Stimulated activated CD4-positive, alpha-beta T cell treated with anti-CD3 and anti-CD28 coated beads, Interleukin-4, amount 100 ng/mL, for 48 hours (primary cell): ENCODE measurements at places on chromosomes 5 and 9.

GRCh38 chr5:10424124-10424731 is 17.5 kb upstream of the ROPN1L start:
- no peak for DNase-seq

- no peak for DNase-seq
Observed at GRCh38 chr9:134683714-134684374, 42.2 kb downstream of the COL5A1 start.

GRCh38 chr5:32115985-32116384 is 58.1 kb downstream of the GOLPH3 start:
- no peak for DNase-seq

DNA sequence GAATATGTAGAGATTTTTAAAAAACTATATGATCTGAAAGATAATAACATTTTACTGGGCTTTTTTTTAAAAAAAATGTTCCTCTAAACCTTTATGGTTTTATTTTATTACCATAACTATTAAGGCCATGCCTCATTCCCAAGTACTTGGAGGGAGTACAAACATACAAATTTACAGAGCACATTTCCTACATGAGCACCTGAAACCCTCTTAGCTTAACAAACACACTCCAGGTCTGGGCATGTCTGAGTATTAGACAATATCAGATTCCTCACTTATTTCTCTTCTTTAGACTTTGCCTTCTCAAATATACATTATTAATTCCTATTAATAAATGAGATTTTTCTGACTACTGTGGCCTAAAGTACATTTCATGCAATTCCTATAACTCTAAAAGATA is 319.2 kb downstream of the SLCO4C1 start:
- no peak for DNase-seq

GRCh38 chr9:121021301-121021700 is 28.8 kb downstream of the C5 start:
- no peak for DNase-seq

GRCh38 chr5:143217804-143218160 is 185.7 kb downstream of the NR3C1 start:
- no peak for DNase-seq

GRCh38 chr5:2534251-2534650 is 217.2 kb downstream of the IRX2 start:
- DNase-seq, result no peak
